Calu3 (cell line): ENCODE measurements at places on chromosomes 7 and 10. TPM values are rescaled to one million over a fixed set of nuclear protein-coding genes. Genes with fewer than 3 reads are reported as not detected.

DNA sequence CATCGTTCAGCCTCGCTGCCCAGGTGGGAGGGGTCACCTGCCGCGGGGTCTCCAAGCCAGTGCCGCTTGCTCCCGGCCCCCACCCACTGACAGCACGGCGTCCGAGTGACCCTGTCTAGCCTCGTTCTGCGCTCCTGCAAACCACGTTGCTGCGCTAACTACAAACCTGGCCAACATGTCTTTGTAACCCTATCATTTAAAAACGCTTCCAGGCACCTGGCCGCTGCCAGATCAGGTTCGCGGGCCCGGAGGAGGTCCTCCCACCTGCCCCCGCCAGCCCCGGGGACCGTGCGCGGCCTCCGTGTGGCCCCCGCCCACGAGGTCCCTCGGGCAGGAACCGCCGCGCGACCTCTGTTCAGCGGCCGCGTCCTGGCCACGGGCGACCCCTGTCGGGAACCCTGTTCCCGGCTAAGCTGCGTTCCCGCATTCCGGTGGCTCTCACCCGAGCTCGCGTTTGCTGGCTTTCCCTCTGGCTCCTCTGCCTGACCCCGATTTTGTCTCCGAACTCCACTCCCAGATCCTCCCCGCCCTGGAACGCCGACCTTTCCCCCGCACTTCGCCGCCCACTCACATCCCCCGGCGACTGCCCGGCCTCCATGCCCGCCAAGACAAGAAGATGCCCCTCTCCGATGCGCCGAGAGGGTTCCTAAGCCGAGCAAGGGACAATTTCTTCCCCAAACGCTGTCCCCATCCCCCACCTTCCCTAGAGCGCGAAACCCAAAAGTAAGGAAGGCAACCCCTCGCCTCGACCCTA lies 2.4 kb downstream of the SFMBT2 start:
- peak; percentile 54 for DNase-seq

DNA sequence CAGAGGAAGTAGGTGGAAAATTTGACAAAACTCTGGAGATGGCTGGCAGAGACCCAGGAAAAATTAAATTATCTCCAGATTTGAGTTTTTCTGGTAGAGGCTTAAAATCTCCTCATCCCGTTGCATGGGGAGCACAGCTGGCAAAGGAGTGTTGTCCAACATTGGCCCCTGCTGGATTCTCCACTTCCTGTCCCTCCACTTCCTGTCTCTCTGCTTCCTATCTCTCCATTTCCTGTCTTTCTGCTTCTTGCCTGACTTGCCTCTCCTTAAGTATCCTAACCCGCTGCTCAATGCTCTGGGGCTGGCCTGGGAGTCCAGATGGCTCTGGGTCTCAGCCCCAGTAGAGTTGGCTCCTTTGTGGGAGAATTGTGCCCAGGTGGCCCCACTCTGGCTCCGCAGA lies 65.8 kb upstream of the EMX2 start:
- no peak for DNase-seq

DNA sequence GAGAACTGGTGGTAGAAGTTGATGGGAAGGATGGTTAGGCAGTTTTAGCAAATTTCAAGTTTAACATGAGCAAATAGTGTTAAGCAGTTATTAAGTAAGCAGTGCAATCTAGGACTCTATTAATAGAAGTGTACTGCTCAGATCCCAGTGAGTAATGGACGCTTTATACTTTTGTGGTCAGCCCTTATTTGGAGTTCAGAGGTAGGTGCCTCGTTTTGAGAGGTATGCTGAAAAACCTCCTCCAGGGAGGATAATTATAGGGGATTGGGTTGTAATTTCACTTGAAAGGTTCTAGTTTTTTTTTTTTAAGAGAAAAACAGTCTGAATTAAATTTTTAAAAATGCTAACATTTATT lies 33.5 kb upstream of the CCDC7 start:
- DNase-seq = no peak

GRCh38 chr7:142185069-142185468 lies 72.8 kb downstream of the PRSS58 start:
- DNase-seq = no peak

- DNase-seq = peak; percentile 55
Measured at GRCh38 chr10:69516316-69516715, 56.9 kb downstream of the NEUROG3 start.

DNA sequence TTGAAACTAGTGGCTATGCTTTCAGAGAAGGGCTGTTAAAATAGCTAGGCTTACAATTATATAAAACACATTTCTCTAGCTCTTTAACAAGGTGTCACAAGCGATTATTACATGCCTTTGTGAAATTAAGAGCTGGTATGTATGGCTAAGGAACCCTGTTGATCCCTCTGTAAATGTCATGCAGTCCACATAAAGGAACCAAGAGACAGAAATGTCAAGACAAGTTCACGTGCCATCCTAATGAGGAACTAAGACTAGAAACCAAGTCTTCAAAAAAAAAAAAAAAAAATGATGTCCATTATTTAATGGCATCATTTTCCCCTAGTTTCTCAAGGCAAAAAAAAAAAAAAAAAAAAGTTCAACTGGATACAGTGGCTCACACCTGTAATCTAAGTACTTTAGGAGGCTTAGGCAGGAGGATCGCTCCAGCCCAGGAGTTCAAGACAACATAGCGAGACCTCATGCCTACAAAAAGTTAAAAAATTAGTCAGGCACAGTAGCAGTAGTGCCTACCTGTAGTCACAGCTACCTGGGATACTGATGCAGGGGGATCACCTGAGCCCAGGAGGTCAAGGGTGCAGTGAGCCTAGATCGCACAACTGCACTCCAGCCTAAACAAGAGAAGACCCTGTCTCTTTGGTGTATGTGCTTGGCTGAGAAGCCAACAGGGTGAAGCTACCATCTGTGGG lies 63.4 kb downstream of the SRPK2 start:
- no peak for DNase-seq

DNA sequence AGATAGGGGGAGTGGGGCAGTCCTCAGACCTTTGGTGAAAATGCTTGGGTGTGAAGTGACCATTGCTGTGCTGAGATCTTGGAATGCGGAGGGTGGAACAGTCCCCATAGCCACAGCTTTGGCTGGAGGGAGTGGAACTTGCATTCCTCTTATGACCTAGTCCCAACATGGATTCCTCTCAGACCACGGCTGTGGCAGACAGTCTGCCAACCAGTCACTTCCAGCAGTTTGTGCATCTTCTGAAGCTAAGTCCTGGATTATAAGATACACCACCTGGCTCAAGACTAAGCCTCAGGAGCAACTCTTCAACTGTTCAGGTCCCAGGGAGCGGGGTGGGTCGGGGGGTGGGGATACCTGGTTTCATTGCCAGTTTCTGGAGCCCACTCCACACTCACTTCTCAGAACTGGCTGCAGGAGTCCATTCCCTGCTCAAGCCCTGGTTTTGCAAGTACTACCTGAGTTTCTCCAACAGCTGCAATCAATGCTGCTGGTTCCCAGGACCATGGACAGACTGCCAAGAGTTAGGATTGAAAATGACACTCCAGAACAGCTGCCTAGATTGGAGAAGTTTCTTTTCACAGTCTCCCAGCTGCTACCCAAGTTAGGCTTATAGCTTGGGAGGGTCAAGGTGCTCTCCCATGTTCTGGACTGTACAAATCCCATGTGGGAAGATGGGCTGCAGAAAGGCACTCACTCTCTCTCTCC lies 29.1 kb upstream of the DGKB start:
- DNase-seq = no peak

DNA sequence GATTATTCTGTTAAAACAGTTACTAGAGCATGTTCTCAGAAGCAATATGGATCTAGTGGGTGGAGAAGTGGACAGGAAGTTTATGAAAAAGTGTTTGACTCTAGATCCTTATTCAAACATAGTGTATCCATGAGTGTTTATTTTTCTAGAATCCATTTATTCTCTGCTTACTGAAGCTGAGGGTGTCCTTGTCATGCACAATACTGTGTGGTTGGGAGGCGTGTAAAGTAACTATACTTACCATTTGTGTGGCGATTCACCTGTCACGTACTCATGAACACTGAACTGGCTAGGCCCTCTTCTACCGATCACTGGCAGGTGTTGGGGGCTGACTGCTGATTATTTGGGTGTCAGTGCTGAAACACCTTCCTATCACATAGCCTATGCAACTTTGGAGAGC lies 74.0 kb downstream of the POU6F2 start:
- DNase-seq = no peak

DNA sequence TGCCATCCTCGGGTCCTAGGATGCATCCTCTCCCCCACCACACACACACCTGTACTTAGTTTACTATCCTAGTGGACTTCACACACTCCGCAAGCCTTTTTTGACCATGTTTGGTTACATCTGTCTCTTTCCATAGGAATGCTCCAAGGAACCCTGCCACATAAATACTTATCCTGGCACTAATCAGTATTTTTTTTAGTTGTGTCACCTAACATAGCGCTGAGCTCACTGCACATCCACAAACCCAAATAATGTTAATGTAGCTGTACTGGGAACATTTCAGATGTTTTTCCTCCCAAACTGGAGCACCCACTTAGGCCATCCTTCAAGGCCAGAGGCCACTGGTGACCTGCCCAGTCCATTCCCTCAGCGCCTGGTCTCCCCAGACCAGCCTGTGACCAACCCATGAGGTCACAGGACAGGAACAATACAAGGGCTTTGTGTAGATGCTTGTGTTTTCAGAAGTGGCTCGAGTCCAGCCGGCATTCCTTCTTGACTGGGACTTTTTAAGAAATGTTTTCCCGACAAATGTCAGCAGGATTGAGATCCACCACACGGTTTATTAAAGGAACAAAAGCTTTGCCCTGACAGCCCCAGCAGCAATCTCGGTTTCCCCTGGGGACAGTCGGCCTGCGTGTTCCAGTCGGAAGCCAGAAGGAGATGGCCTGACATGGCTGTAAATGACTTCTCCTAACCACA lies 181.4 kb downstream of the JCAD start:
- DNase-seq = no peak

- DNase-seq = no peak
Measured at GRCh38 chr7:142025896-142026295, 30.2 kb downstream of the MGAM start.

Gene TNKS2
- 24.6 TPM in 2 replicates for total RNA-seq

Gene DGKB
- total RNA-seq = 0.12 TPM in 1 of 2 replicates, not detected in the other

Gene STEAP1
- total RNA-seq = 41.5 and 41.8 TPM in 2 replicates

Gene WNT16
- total RNA-seq = not detected in 2 replicates

Gene DKK1
- 122 and 145 TPM in 2 replicates for total RNA-seq

Gene LIPF
- not detected in 2 replicates for total RNA-seq
